ENCODE measurements at places on chromosomes 3 and 15.

- no peak for DNase-seq
These were observed 50.9 kb downstream of the NRG4 start for GRCh38 chr15:75961331-75961730.

DNA sequence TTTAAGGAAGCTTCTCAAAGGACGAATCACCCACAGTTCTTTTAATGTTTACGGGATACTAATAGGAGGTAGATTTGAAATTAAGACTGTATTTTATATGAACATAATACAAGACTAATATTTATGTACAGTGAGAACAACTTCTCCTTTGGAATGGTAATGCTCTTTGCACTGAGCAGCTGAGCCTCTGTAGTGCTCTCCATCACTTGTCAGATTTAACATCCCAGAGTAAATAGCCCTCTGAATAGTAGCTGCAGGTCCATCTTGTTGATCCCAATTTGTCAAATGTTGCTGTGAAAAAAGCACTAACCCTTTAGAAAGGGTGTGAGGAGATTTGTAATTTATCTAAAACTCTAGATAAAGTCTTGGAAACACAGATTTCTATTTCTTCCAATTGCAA lies 351.4 kb upstream of the KCNMB2 start:
- DNase-seq = no peak

DNA sequence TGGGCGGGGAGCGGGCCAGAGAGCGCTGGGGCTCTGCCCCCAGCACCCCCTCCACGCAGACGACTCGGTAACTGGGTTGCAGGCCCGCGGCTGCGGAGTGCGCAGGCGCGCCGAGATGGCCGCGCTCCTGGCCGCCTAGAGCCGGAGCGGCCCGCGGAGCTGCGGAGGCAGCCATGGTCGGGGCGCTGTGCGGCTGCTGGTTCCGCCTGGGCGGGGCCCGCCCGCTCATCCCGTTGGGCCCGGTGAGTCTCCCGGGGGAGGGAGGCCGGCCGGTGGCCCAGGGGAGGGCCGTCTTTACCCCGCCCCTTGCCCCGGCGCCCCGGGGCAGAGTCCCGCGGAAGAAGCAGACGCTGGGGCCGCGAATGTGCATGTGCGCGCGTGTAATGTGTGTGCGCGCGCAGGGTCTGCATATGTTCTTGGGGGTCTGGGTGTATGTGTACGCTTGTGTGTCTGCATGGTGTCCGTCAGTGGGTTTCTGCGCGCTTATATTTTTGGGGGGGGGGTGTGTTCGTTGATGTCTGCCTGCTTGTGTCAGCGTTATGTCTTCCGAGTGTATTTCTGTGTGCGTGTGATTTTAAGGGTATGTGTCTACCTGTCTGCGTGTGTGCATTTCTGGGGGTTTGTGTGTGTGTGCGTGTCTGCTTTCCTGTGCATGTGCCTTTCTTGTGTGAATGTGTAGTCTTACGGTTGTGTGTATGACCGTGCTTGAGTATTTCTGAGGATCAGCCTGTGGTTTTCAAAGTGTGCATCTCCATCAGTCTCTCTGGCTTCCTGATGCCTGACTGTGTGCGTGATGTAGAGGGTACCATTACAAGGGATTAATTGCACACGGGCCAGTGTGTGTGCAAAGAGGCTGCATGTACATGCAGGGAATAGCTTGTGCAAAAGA lies at the start of gene ABHD14A:
TSS of gene ABHD14A (plus strand) at position 102 of the 889 bp plus-strand sequence. CDS start at position 174, 72 bp downstream.
- DNase-seq = peak; percentile 73

GRCh38 chr3:142040941-142041491 lies 108.3 kb downstream of the TFDP2 start:
- DNase-seq = no peak

- no peak for DNase-seq
These were observed 204.3 kb downstream of the ZBTB20 start for GRCh38 chr3:114942773-114943172.

- DNase-seq = no peak
These were observed 33.1 kb downstream of the BHLHE40 start for GRCh38 chr3:5012367-5012766.

DNA sequence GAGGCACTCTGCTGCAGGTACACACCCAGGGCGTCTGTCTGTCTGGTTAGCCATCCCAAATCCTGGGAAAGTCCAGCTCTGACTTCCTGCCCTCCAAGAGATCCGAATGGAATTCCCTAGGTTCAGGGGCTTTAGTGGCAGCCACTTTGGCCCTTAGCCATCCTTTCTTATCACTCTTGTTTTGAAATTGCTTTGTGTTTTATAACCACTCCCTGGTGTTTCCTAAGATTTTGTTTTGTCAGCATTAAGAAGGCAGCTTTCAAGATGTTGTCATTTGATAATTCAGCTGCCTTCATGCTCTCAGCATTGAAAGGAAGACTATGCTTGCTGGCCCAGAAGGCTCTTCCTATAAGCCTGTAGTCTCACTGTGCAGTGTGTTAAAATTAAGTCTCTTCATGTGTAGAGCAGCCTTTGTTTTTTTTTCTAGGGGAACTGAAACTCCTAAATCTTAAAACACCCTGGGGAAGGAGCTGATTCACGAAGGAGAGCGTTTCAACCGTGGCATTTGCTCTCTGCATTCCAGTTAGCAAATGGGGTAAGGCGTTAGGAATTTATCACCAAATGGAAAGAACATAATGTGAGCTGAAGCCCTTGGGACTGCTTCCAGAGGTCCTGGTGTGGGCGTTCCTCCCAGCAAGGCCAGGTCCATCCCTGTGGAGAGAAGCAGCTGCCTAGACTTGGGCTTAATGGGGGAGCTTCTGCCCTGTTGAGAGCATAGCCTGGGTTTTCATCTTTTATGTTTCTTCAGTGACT lies 14.2 kb upstream of the CLEC3B start:
- DNase-seq = peak; percentile 98

DNA sequence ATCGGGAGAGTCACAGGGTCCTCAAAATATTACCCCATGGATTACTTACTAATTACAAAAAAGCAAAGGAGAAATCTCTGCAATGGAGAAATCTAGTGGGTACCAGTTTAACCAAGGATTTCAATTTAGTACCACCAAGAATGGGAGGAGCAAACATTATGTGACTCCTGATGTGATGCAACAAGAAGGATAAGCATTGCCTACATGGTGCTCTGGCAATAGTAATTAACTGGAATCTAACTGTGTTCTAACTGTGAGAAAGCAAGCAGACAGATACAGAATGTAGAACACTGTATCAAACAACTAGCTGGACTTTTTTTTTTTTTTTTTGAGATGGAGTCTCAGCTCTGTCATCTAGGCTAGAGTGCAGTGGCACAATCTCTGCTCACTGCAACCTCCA lies 159.2 kb downstream of the TNIK start:
- DNase-seq = no peak

GRCh38 chr3:69902386-69902785 lies 97.1 kb upstream of the SAMMSON start:
- DNase-seq = no peak

GRCh38 chr15:85976986-85977385 lies 102.7 kb upstream of the AGBL1 start:
- peak; percentile 7 for DNase-seq

GRCh38 chr15:90946538-90946937 lies 8.1 kb upstream of the RCCD1 start:
- no peak for DNase-seq

DNA sequence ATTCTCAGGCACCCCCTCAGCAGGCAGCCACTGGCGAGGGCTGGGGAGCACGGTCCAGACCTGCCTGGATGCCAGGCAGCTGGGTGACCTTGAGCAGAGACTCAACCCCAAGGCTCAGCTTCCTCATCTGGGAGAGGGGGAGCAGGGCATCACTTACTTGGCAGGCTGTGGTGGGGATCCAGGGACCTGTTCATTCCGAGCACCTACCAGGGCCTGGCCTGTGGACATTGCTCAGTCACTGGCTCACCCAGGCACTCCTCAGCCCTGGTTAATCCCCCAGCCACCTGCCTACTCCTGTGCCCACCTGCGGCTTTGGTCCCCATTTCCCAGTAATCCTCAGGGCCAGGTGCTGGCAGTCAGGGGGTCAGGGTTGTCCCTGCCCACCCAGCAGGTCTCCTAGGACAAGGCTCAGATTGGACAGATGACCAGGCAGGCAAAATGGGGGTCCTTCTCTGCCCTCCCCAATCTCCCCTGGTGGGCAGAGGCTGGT lies 9.3 kb upstream of the RPL29 start:
- no peak for DNase-seq

- DNase-seq = peak; percentile 94
These were observed 292.9 kb downstream of the ZIC4 start for GRCh38 chr3:147113293-147114044.

- DNase-seq = peak; percentile 40
These were observed 14.3 kb downstream of the IGDCC4 start for GRCh38 chr15:65408324-65409035.

DNA sequence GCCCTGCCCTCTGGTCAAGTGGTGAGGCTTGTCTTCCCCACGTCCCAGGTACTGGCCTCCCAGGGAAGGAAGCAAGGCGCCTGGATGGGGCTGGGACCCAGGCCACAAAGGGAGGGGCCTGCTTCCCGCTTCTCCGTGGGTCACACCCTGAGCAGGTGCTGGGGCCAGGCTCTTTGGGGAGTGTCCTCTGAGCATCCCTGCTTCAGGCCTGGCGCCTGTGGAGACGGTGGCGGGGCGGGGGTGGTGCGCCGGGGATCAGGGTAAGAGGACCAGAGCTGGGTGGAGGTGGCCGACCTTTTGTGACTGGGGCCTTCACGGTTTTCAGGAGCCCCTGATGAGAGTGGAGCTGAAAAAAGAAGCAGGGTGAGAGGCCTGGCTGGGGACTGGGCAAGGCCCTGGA lies 3.6 kb downstream of the PLA2G4B start:
- no peak for DNase-seq

GRCh38 chr15:100772892-100773520 lies 106.6 kb upstream of the ALDH1A3 start:
- peak; percentile 10 for DNase-seq

DNA sequence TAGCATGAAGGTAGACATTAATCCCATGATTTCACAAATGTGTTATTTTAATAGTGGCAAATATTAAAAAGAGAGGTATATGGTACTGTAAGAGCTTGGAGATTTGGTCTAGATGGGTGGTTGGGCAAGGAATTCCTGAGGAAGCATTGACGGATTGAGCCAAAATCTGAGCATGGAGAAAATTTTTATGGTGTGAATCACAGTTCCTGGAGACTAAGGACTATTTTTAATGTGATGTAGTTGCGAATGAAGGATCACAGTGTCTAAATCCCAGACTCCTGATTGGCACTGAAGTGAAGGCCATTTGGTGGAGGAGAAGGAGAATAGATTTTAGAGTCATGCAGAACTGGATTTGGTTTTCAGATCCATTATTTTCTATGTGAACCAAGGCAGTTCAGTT lies 188.7 kb upstream of the FEZF2 start:
- peak; percentile 92 for DNase-seq

GRCh38 chr3:61985020-61985419 lies 388.3 kb downstream of the FEZF2 start:
- peak; percentile 88 for DNase-seq

DNA sequence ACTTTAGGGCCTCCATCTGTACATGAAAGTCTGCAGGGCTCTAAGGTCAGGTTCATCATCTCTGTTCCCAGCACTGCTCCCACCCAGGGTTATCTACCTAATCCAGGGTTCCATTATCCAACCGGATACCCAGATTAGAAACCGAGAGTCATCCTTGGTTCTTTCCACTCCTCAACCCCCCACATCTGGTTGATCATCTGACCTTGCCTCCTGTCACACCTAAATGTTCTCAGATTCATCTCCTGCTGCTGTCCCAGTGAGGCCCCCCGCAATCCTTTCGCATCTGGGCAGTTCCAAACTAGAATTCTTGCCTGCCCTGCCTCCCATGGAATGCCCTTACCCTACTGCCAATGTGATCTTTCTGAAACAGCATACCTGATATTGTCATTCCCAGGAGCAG lies 136.5 kb downstream of the PDE8A start:
- no peak for DNase-seq

GRCh38 chr3:108301695-108302404 lies 5.5 kb downstream of the HHLA2 start:
- DNase-seq = no peak

- DNase-seq = no peak
These were observed 772.3 kb downstream of the SI start for GRCh38 chr3:164306042-164306441.

GRCh38 chr3:55305696-55306485 lies 181.2 kb downstream of the WNT5A start:
- peak; percentile 38 for DNase-seq

GRCh38 chr3:184300378-184300720 lies 1.3 kb downstream of the PSMD2 start:
- peak; percentile 66 for DNase-seq

DNA sequence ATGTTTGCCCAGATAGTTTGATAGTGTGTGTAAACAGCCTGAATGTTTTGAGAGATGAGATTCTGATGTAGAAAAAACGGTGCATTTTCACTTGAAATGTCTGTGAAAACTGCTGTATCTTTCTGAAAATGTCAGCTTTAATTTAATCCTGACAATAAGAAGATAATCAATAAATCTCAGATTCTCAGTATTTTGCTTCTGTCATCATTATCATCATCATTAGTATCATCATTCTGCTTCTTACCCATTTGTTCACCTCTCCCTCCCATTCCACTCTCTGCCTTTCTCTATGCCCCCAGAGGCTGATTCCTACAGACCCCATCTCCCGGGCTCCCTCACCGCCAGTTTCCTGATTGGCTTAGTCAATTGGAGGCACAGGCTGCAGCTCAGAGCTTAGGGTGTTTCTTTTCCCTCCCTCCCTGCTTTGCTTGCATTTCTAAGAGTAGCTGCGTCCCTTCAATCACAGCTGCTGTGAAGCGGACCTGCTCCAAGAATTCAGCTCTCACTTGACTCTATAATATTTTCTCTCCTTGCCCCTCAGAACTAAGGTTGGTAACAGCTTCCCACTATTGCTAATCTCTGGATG lies 8.2 kb upstream of the SNTN start:
- DNase-seq = no peak

DNA sequence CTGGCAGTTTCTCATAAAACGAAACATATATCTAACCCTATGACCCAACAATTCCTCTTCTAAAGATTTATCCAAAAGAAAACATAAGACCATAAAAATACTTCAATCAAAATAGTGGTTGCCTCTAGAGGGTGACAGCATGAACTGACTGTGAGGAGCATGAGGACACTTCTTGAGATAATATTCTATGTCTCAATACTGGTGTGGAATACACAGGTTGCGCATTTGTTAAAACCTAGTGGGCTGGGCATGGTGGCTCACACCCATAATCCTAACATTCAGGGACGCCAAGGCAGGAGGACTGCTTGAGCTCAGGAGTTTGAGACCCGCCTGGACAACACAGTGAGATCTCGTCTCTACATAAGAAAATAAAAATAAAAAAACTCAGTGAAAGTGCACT lies 57.3 kb downstream of the HERC1 start:
- DNase-seq = no peak

- no peak for DNase-seq
These were observed 581.1 kb upstream of the GBE1 start for GRCh38 chr3:82342521-82342920.

- DNase-seq = no peak
These were observed 28.7 kb downstream of the ADAMTSL3 start for GRCh38 chr15:83682476-83683088.

DNA sequence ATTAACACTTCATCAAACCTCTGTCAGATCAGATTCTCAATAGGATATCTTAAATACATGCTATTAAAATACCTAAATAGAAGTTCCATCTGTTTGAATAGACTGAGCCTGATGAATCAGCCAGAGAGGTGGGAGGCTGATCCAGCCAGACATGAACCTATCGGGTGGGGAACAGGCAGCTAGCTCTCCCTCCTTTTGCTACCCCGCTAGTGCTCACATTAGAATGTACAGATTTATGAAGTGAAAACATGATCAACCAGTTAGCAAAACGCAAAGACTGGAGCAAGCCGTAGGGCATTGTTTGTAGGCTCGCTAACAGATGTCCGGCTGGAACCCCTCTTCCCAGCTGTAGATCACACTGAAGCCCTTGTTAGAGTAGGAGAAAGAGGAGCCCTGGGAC lies 54.4 kb downstream of the GTF2E1 start:
- DNase-seq = no peak
